ENCODE measurements at places on chromosomes 5 and 9.

GRCh38 chr5:163345216-163345615, 92.2 kb upstream of the CCNG1 start:
- no peak overlapping the region for H3K4me3 ChIP-seq
- H3K36me3 ChIP-seq, result no peaks in the 10 kb centered on the region

DNA sequence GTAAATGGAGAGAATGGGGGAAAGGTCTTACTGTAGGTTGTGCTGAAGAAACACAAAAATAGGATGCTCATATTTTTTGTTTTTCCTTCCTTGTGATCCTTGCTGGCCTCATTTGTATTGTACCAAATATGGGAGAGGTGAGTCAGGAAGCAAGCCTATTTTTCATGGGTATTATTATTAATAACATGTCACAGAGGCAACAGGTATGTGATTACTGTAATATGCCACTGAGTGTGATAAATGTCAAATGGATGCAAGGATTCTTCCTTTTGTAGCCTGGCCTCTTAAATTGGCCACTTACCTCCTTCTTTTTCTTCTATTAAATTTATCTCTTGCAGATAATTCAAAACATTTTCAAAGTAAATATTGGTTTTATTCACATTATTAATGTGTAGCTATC, 10.2 kb downstream of the LECT2 start:
- no peaks in the 10 kb centered on the region for H3K4me1 ChIP-seq
- H3K27ac ChIP-seq, result no peak overlapping the region
- H3K27me3 ChIP-seq, result peaks cover 30% of the 10 kb centered on the region

DNA sequence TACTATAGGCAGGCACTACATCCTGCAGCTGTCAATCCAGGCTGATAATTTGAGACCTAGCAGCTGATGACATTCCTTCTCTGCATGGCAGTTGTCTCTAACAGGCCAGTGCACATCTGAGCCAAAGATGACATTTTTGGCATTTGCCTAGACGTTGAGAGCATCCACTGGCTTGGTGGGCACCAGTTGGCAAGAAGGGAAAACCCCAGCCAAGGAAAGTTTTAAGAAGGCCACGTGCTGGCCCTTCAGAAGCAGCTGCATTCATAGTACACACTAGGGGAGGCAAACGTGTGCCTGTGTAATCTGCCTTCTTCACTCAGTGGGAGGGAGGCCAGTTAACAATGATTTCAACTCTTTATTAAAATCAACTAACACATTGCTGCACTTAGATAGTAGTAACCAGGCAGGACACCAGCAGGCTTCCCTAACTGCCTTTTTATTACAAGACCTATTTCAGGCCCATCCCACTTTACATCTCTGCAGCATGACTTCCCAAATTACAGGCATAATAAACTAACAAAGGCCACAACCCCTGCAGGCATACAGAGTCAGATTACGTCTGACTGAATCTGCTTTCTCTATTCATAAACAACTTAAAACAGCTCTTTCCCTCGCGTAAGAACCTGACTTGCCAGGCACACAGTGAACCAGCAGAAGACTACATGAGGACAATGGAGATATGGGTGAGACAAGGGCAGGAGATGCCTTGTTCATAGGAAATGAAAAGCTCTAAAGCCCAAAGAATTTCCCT, 576.3 kb downstream of the PDE4D start:
- no peak for DNase-seq
- no peaks in the 10 kb centered on the region for H3K4me1 ChIP-seq
- H3K36me3 ChIP-seq, result no peaks in the 10 kb centered on the region
- no peak overlapping the region for H3K27ac ChIP-seq
- no peak overlapping the region for H3K4me3 ChIP-seq

DNA sequence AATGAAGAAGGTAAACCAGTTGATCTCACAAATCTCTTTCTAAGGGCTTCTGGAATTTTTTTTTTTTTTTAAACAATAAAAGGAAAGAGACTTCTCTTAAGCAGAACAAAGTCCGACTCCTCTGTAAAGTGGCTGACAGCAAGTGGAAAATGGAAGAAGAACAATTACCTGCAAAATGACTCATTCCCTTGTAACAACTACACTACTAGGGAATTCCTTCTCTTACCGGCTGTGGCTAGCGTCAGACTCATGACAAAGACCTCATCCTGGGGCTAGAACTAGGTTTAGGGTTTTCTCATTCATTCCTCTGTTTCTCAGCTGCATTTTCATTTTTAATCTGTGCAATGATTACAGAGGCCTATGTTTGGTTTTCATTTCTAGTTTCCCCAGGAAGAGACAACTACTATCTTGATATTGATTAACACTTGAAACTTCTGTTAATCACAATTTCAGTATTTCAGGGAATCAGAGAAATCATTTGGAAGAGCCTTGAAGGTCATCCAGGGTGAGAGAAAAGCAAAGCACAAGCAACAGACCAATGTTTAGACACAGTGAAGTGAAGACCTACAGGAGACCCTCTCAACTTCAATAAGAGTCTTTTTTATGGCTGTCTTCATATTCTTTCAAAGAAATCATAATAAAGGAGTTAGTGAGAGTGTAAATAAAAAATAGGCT, 437.9 kb downstream of the RAB3C start:
- DNase-seq, result no peak
- H3K4me3 ChIP-seq, result peak overlapping the region; percentile 32
- peaks cover 85% of the 10 kb centered on the region for H3K36me3 ChIP-seq

- no peak overlapping the region for H3K27ac ChIP-seq
- H3K4me3 ChIP-seq, result no peak overlapping the region
- peaks cover 13% of the 10 kb centered on the region for H3K27me3 ChIP-seq
- no peaks in the 10 kb centered on the region for H3K4me1 ChIP-seq
Observed at GRCh38 chr9:38133595-38133994, 64.6 kb upstream of the SHB start.

GRCh38 chr9:137371521-137371941, 51.4 kb downstream of the EXD3 start:
- H3K27ac ChIP-seq, result no peak overlapping the region
- no peaks in the 10 kb centered on the region for H3K36me3 ChIP-seq
- H3K27me3 ChIP-seq, result no peaks in the 10 kb centered on the region
- H3K4me1 ChIP-seq, result no peaks in the 10 kb centered on the region
- no peak overlapping the region for H3K4me3 ChIP-seq
- no peak for DNase-seq

- H3K36me3 ChIP-seq, result peaks cover 23% of the 10 kb centered on the region
- no peak overlapping the region for H3K27ac ChIP-seq
- DNase-seq, result no peak
- H3K27me3 ChIP-seq, result peaks cover 53% of the 10 kb centered on the region
- H3K4me3 ChIP-seq, result no peak overlapping the region
Observed at GRCh38 chr9:21988056-21988990, 5.9 kb downstream of the CDKN2A start.

- no peaks in the 10 kb centered on the region for H3K36me3 ChIP-seq
- no peak overlapping the region for H3K27ac ChIP-seq
- peaks cover 10% of the 10 kb centered on the region for H3K27me3 ChIP-seq
- peaks cover 13% of the 10 kb centered on the region for H3K4me1 ChIP-seq
Observed at GRCh38 chr5:72515211-72515610, 8.0 kb upstream of the ZNF366 start.

DNA sequence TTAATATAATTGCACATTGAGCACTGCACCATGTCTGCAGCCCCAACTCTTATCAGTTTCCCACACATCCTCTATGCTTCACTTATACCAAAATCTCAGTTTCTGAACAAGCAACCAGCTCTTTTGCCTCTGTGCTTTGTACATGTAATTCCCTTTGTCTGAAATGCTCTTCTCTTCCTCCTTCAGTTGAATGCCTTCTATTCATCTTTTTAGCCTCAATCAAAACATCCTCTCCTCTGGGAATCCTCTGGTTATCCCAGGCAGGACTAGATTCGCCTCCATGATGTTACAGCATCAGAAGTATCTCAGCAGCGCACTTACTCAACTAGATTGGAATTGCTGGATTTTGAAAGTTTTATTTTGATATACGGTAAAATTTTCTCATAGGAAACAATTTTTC, 143.3 kb downstream of the GAS1 start:
- H3K27ac ChIP-seq, result no peak overlapping the region
- no peaks in the 10 kb centered on the region for H3K4me1 ChIP-seq
- H3K27me3 ChIP-seq, result no peaks in the 10 kb centered on the region
- no peaks in the 10 kb centered on the region for H3K36me3 ChIP-seq

- H3K36me3 ChIP-seq, result no peaks in the 10 kb centered on the region
- peaks cover 18% of the 10 kb centered on the region for H3K27me3 ChIP-seq
- no peak for DNase-seq
- H3K27ac ChIP-seq, result no peak overlapping the region
- no peaks in the 10 kb centered on the region for H3K4me1 ChIP-seq
Observed at GRCh38 chr5:180596668-180597231, 5.5 kb upstream of the SCGB3A1 start.
